Brain microvascular endothelial cell (primary cell): ENCODE measurements at places on chromosomes 7 and 10.

GRCh38 chr7:16315280-16315679 lies 106.1 kb downstream of the CRPPA start:
- no peak for DNase-seq

DNA sequence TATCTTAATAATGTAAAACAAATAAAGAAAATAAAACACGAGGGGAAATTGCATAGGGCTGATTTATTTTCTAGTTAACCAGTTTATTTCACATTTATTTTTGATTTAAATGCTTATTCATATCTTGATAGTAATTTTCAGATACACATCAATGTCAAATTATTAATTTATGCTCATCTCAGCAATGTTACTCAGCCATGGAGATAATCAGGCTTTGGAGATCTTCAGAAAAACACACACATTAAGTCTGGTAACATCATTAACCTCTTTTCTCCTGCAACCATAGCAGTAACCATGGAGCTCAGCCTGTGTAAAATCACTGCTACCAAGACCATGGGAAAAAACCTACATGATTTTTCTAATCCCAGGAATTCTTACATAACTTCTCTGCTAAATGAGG lies 31.9 kb upstream of the TBX20 start:
- DNase-seq = no peak

GRCh38 chr10:79982861-79983260 lies 34.0 kb upstream of the SFTPD start:
- DNase-seq = no peak

DNA sequence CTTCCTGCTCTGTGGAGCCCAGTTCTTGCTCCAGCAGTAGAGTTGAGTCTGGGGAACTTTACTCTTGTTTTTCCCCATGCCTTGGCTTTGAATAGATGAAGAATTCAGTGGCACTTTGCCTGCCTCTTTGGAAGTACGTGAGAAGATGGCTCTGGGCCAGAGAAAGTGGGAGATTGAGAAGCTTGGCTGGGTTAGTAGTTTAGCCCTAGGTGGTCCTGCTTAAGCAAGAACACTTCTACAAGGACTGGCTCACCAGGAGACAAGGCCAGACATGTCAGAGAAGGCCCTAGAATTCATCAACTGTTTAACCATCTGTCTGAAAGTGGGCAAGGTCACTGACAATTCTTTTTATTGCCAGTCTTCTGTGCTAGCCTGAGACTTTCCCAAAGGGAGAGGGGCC lies 410.3 kb downstream of the TYW1 start:
- DNase-seq = no peak

DNA sequence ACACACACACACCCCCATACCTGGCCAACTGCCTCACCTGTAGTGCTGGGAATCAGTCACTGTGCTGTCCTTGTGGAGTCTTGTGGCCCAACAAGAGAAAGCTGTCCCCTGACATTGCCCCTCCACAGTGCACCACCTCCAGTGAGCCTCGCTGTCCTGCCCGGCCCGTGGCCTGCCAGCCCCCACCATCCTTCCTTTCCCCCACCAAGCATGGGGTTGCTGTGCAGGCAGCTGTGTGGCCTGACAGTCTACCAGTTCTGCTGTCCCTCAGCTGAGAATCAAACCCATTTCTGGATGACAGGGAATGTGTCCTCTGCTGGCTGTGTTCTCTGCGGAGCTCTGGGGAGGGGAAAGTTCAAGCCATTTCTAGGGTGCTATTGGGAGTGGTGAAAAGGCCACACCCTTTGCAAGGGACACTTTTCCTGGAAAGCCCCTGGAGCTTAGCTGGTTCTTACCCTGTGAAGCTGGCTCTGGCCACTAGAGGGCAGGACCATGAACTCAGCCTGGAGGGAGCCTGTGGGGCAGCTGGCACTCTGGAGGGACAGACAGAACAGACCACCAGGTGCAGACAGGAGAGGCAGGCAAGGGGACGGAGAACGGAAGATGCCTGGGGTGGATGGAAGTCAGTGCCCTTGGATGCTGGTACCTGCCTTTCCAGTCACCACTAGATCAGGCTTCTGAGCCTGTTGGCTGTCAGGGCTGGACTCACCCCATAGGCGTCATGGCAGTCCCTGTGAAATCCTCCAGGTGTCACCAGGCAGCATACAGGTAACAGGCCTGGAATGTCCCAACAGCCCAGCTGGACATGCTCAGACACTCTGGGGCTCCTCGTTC lies 10.5 kb upstream of the MTPAP start:
- DNase-seq = peak; percentile 45

GRCh38 chr7:132972745-132973144 lies 109.1 kb downstream of the CHCHD3 start:
- DNase-seq = no peak

DNA sequence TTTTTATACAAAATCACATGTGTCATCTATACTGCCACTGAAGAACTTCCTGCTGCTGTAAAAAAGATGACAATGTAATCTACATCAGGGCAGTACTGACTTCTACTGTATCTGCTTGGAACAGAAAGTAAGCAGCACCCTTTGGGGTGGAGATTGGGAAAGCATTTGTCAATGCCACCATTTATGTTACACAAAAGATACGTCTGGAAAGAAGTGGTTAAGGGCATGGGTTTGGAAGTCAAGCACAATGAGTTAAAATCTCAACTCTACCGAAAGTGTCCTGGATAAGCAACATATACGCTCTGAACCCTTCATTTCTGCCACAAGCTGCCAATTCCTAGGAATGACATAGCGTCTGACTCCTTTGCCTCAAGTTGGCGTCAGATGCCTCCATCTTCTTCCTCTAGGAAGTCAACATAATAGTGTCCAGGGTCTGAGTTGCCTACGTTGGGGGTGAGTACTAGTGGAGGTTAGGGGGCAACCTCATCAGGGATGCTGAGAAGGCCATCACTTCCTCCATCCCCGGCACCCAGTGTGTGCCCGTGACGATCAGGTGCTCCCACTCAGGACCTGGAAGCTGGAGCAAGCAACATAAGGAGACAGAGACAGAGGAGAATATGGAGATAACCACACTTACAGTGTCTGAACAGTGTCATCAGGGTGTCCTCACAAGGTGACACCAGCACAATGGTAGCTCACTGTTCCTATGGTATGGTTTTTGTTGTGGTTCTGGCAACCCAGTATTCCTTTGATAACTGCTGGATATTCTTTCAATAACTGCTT lies 58.3 kb downstream of the SGMS1 start:
- no peak for DNase-seq

DNA sequence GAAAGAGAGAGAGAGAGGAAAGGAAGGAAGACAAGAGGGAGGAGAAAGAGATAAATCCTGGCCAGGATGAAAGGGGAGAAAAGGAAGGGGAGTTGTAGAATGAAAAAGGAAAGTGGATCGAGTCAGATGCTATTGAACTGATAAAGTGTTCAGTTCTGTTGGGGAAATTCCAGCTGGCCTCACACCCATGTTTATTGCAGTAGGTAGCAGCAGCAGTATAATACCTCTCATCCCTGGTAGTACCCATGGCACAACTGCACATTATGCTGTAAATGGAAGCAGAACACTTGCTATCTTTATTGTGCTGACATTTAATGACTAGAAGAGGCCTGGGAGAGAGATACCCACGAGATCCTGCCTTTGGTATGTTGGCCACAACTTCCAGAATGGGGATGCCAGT lies 178.1 kb downstream of the EVX1 start:
- DNase-seq = no peak

GRCh38 chr7:87420173-87420572 lies 55.3 kb downstream of the ABCB4 start:
- no peak for DNase-seq
